ENCODE measurements at places on chromosomes 1 and 21. TPM values are rescaled to one million over a fixed set of nuclear protein-coding genes. Genes with fewer than 3 reads are reported as not detected.

- peak; percentile 43 for DNase-seq
These were observed 63.3 kb upstream of the LRRC8D start for GRCh38 chr1:89757532-89757931.

CCDC27 gene
- total RNA-seq = not detected

GRCh38 chr1:12184008-12184681, 17.4 kb downstream of the TNFRSF1B start:
- peak; percentile 90 for DNase-seq

RHEX gene
- total RNA-seq = 0.71 TPM

- peak; percentile 98 for DNase-seq
These were observed 4.6 kb downstream of the MATN1 start for GRCh38 chr1:30718636-30719405.
